HuH-7.5 (cell line): ENCODE measurements at places on chromosomes 5 and 9.
A peak's percentile ranks its signal among the peaks of the same experiment; 100 is the strongest.

- no peak for DNase-seq
These were observed 47.5 kb upstream of the NRARP start for GRCh38 chr9:137349471-137350033.

- no peak for DNase-seq
These were observed 102.2 kb upstream of the SPRY4 start for GRCh38 chr5:142427015-142427364.

DNA sequence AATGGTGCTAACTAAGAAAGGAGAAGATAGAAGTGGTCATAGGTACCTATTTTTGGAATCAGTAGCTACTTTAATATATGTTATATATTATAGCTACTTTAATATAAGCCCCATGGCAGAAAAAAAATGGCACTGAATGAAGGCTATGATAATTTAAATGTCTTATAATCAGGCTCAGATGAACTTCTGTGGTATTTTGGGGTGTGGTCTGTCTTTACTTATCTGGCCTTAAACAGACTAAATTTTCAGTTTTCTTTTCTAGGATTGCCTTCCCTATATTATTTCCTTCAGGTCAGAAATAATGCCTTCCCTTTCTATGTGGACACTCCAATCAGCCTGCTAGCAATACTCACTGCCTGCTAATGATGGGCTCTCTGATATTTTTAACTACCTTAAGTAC is 292.3 kb downstream of the SLF1 start:
- no peak for DNase-seq

- DNase-seq = no peak
These were observed 60.9 kb upstream of the GDNF start for GRCh38 chr5:37900692-37901091.

- DNase-seq = no peak
These were observed 135.1 kb downstream of the CD180 start for GRCh38 chr5:67061511-67061910.

- DNase-seq = no peak
These were observed 62.1 kb downstream of the AOPEP start for GRCh38 chr9:94788570-94789105.

GRCh38 chr5:32143617-32144377 is 30.3 kb downstream of the GOLPH3 start:
- DNase-seq = no peak

GRCh38 chr9:23006127-23006526 is 559.5 kb downstream of the DMRTA1 start:
- no peak for DNase-seq

GRCh38 chr5:157903117-157903450 is 44.1 kb upstream of the CLINT1 start:
- no peak for DNase-seq

DNA sequence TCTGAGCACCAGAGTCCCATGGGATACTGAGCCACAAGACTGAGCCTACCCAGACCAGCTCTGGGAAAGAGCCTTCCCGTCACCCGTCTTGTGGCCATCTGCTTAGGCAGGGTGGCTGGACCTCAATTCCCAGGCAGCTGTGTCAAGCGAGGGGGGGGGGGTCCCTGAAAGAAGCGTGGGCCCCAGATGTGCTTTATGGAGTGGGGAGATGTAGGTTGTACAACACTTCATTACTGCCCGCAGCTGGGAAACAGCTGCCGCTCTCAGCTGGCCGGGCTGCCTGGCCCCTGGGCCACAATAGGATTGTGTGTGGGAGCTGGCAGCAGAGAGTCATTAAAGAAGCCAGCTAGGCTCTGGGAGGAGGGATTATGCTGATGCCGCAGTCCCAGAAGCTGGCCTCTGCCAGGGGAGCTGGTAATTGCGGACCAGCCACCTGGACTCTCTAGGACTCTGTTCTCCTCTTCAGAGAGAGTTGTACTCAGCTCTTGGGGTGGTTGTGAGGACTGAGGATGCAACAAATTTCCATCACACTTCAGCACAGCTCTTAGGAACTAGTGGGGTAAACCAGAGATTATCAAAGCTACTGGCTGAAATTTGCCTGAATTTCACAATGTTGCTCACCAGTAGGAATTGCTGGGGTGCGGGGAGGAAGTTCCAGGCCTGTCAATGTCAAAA is 145.4 kb downstream of the GADD45G start:
- no peak for DNase-seq

DNA sequence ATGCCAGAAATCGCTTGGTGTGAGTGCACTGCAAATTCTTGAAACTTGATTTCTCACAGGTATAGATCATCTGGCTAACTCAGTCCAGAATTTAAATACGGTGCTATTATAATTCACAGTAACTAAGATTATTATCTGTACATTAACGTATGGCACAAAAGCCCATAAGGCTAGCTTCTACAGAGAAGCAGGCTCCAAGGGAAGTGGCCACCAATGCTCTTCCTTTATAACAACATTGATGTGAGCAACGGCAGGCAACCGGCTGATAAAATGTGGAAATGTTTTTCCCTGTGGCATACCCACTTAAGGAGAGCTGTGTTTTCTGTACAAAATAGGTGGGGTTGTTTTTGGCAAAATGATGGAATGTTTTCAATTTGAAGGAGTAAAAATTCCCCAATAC is 35.7 kb downstream of the SEMA4D start:
- DNase-seq = no peak

- no peak for DNase-seq
These were observed 11.3 kb downstream of the MSX2 start for GRCh38 chr5:174735498-174736330.

GRCh38 chr9:129136446-129137035 is 25.3 kb downstream of the PTPA start:
- DNase-seq = no peak

DNA sequence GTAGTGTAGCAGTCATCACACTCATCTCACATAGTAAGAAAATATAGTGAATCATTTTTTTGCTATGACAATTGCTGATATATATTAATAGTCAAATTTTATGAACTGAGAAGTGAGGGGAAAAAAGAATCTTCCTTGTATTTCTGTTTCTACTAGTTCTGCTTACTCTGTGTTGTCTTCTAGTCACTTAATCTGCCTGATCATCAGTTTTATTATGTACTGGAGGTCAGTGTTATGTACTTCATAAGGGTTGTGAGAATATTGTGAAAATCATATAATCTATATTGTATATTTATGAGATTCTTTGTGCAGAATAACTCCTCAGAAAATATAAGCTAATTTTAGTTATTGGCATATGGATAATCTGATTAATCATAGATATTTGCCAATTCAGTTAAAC is 546.9 kb upstream of the RIOK2 start:
- no peak for DNase-seq

GRCh38 chr9:19320495-19320894 is 59.5 kb downstream of the RPS6 start:
- no peak for DNase-seq

- no peak for DNase-seq
These were observed 41.8 kb downstream of the COL27A1 start for GRCh38 chr9:114196979-114197622.

- peak; percentile 59 for DNase-seq
These were observed 1.5 kb upstream of the IL17B start for GRCh38 chr5:149380466-149381121.

GRCh38 chr5:143893638-143894037 is 81.7 kb downstream of the HMHB1 start:
- no peak for DNase-seq

- DNase-seq = no peak
These were observed 4.5 kb upstream of the NACC2 start for GRCh38 chr9:136099542-136099941.

DNA sequence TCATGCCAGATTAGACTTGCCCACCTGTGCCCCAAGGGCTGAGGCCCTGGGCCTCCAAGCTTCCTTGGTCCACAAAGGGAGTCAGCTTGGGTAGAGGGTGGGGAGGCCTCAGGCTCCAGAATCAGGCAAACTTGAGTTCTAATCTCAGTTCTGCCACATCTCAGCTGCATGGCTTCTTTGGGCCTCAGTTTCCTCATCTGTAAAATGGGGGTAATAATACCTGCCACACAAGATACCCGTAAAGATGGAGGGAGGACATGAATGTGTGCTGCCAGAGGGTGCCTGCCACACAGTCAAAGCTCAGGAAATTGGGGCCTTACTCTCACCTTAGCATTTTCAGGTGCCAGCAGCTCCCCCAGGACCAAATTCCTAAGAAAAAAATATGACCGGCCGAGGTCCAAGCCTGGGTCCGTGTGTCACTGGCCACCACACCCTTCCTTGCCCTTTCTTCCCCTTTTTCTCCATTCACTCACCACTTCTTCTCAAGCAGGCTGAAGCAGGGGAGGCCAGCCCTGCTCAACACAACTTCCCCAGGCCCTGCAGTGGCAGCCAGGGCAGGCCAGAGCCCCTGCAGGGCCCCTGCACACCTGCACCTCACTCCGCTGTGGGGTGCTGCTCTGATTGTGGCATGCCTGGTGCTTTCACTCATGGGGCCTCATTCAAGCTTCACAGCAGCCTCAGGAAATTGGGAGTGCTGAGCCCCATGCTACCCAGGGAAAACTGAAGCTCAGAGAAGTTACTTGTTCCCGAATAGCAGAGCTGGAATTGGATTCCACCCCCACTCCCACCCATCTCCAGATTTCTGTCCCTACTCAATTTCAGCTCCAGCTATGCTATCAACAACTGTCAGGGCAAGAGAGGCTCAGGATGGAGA is 3.9 kb downstream of the RGS14 start:
- DNase-seq = no peak

- no peak for DNase-seq
These were observed 5.1 kb downstream of the ZNF462 start for GRCh38 chr9:106868087-106868486.

GRCh38 chr9:129140397-129141065 is 29.3 kb downstream of the PTPA start:
- no peak for DNase-seq

DNA sequence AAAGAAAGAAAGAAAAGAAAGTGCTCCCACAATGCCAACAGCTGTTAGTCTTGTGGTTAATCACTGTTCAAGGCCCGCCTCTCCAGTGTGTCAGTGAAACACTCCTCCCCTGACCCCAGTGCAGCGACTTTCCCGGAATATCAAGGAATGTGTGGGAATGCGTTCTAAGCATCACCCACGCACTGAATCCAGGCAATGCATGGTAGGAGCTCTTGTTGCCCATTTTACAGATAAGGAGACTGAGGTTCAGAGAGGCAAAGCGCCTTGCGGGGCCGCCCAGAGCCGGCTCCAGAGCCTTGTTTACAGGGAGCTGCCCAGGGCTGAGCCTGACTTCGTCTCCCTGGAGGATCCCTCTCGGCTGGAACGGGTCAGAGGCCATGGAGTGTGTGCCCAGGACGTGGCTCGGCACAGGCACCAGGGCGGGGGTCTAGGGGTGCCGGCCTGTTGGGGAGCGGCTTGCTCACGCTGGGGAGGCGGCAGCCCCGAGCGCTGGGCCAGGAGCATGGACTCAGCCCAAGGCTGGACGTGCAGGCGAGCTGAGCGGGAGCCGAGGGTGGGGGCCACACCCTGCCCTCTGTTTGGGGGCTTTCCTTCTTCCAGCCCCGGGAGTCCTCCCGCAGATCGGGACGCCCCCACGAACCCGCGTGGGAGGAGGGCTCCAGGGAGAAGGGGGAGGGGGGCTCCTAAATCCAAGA is 823 bp downstream of the ST6GALNAC6 start:
- no peak for DNase-seq

DNA sequence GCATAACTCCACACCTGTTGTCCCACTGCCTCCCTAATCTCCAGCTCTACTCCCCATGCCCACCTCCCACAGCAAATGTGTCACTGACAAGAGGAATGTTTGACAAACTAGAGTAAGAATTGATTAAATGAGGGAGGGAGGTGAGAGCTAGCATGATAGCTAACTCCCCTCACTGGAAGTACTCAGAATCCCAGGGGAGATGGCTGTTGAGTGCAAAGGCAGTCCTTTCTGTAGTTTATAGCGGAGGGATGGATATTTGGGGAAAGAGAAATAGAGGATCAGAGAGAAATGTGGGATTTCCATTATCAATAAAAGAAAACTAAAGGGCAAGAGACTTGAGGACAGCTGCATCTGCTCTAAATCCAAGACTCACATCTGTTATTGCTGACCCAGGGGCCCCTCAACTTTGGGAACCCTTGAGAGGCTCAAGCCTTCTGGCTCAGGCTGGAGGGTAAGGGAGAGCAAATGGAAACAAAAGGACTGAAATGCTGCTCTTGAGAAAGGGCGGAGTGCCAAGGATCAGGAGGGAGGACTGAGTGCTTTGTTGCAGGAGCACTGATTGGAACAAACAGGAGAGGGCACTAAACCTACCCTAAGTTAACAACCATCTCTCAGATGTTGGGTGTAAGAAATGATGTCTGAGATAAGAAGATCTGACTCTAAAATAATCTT is 372.1 kb downstream of the NTRK2 start:
- no peak for DNase-seq

- no peak for DNase-seq
These were observed 16.2 kb downstream of the BTF3 start for GRCh38 chr5:73514418-73514817.

GRCh38 chr9:99998266-99998665 is 91.8 kb downstream of the STX17 start:
- DNase-seq = no peak
